ENCODE measurements at places on chromosomes 2 and 18. TPM values are rescaled to one million over a fixed set of nuclear protein-coding genes. Genes with fewer than 3 reads are reported as not detected.

DNA sequence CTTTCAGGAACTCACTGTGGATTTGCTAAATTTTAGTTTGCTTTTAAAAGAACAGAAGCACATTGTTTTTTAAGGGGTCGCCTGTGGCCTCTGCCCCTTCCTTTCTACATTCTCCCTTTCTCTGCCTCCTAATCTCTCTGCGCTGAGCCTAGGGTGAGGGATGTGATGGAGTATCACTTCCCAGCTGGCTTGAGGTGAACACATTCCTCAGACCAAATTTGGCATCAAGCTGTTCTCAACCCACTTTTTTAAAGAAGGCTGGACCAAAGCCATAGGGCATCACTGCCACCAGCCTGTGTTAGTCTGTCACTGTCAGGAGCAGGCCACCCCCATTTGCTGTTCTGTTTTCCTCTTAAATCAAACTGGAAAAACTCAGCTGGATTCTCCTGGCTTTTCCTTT, 27.4 kb downstream of the EIF4E2 start:
- ATAC-seq = no peak

GRCh38 chr18:1012775-1013174, 108.1 kb downstream of the ADCYAP1 start:
- no peak for ATAC-seq

GRCh38 chr2:226656367-226656766, 143.3 kb downstream of the IRS1 start:
- ATAC-seq = no peak

Gene UGT1A3
- total RNA-seq = 0.28 TPM

DNA sequence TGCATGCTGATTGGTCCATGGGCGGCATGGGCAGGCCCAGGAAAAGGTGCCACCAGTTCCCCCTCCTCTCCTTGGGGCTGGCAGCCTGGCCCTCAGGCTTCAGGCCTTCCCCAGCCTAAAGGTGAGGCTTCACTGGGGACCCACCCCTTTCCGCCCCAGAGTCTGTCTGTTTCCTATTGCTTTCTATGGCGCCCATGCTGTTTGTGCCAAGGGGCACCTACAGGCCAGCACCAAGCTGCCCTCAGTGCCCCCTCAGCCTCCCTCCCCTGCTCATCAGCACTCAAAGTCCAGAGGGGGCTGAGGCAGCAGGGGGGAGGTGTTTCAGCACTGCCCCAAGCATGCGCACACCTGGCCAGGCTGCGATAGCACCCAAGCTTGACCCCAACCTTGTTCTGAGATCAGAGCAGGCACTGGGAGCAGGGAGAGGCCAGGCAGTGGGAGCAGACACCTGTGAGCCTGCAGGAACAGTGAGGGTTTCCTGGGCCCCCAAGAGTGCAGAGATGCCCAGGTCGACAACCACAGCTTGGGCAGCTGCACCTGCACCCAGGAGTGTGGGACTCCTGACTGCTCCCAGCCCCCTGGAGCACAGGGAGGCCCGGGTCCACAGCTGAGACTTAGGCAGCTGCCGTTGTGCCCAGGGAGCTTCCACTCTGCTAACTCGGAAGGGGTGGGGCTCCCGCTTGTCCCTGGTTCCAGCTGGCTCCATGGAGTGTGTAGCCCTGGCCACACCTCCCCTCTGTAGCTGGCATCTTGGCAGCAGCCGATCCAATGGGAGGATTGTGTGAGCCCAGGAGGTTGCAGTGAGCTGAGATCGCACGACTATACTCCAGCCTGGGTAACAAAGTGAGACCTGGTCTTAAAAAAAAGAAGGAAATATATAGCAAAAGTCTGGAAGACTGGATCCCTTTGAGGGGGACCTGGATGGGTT, 69.1 kb downstream of the NCAPH start:
- ATAC-seq = peak; percentile 52

DNA sequence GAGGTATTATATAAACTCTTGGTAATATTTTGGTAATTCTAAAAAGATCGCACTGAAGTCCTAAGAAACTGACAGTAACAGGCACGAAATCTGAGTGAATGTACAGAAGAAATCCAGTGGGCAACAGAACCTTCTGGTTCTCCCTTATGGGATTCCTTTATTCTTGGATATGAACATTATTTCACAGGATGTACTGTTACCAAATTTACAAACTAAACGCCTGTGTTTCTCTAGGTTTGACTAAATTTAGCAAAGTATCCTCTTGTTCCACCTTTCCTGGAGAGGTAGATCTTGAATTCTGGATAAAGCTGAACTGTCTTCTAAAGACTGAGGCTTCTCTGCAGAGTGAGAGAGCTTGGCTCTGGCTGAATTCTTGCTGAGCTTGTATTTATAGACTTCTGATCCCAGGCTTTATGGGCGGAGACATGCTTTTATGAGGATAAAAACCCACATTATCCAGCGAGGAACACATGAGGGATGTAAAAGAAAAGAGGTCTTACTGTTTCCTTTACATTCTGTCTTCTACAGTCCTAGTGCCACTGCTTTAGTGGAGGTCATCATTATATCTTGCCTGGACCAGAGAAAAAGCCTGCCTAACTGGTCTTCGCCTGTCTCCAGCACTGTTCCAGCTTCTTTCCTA, 220.8 kb downstream of the CDH2 start:
- no peak for ATAC-seq

DNA sequence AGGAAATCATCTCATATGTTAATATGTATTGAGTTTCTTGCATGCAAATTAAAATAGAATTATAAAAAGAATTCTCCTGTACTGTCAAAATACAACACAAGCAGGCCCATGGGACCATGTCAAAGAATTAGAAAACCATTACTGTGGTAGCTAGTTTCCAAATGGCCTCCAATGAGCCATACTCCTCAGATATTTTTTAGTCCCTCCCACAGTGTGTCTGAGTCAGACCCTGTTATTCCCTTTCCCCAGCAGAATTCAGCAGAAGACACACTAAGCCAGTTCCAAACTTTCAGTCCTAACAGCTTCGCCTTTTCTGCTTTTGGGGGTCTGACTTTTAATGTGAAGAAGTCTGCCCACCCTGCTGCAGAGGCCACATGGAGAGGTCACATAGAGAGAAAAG, 86.7 kb downstream of the FIGN start:
- ATAC-seq = no peak

Gene CCDC74B
- total RNA-seq = 0.40 TPM

DNA sequence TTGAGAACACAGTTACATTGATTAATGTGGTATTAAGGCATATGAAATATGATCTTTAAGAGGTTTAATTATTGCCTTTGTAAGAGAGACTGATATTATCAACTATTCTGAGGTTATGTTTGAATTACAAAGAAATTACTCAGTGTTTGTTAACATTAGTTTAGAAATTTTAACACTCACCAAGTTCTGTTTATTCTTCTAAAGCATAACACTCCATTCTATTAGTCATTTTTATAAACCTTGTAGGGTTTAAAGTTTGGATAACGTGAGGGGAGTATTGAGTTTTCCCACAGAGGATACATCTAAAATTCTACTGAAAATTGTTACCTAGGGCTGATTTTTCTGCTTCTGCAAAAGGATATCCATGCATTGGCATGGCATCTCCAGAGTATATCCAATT, 7.7 kb downstream of the CCDC178 start:
- no peak for ATAC-seq

Gene KCNG3
- total RNA-seq = 0.12 TPM
